ENCODE measurements at places on chromosomes 13 and 19.
A peak's percentile ranks its signal among the peaks of the same experiment; 100 is the strongest.

DNA sequence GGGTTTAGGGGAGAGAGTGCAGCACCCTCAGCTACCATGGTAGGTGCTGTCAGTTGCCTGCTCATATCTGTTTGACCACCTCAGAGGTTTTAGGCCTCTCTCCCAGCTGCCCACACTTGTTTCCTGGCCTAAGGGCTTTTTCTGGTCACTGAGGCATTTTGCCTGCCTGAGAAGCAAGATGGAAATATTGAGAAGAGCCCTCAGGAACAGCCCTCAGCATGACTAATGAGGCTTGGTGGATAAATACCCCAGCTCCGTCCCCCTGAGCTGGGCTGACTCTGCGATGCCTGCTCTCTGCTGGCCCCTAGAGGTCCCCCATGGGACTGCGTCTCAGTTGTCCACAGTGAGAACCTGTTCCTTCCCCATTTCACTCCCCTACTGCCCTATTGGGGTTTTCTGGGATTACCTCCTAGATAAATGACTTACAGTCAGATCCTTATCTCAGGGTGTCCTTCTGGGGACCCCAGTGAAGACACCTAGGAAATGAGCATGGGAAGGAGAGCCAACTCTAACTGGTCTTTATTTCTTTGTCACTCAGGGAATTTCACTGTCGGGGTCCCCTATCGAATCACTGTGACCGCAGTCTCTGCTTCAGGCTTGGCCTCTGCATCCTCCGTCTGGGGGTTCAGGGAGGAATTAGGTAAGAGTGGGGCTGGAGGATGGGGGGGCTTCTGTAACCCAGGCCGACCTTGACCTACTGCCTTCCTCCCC is 13.3 kb downstream of the PALM3 start:
- no peak for DNase-seq

DNA sequence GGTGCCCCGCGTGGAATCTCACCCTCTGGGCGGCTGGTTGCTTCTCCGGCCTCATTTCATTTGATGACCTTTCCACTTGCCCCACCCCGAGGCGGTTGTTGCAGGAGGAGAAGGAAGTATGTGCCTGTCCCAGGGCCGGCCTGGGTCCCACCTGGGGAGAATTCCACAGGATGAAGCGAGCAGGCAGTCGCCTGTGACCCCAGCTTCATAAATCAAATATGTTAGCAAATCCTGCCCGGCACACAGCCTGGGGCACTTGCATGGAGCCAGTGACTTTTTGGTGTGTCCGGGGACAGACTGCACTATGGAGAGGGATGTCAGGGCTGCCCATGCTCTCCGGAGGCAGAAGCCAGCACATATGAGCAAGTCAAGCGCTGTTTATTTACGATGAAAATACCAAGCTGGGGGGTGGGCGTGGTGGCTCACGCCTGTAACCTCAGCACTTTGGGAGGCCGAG is 19.7 kb upstream of the ZBTB7A start:
- no peak for DNase-seq

GRCh38 chr13:90997951-90998350 is 349.5 kb upstream of the MIR17HG start:
- no peak for DNase-seq

- no peak for DNase-seq
Measured at GRCh38 chr13:97753942-97754670, 199.4 kb upstream of the IPO5 start.

DNA sequence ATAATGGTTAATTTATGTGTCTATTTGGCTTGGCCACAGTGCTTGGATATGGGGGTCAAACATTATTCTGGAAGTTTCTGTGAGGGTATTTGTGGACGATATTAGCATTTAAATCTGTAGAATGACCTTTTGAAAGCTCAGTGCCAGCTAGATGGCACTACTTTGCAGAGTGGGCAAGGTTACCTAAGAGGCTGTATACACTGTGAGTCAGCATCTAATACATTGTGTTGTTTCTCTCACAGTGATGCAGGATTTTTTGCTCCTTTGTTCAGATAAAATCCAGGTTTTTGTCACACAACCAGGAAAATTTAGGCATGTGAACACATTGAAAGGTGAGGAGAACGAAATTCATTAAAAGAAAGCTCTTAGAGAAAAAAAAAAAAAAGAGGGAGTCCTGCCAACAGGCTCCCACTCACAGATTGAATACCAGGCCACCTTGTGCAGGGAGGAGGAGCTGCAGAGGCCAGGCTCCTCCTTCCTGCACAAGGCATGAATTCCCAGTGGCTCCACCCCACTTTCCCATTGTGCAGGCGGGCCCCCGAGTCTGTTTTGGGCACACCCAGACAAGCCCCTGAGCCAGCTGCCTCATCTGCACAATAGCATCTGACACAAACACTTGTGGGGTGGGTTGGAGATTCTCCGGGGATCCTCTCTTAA is 551.0 kb upstream of the ATXN8OS start:
- no peak for DNase-seq

GRCh38 chr19:4609878-4610511 is 29.3 kb upstream of the TNFAIP8L1 start:
- DNase-seq: no peak

- peak; percentile 91 for DNase-seq
Measured at GRCh38 chr19:45693106-45693788, 781 bp downstream of the QPCTL start.

GRCh38 chr13:75635101-75635827 is 866 bp upstream of the LMO7 start:
- peak; percentile 51 for DNase-seq

DNA sequence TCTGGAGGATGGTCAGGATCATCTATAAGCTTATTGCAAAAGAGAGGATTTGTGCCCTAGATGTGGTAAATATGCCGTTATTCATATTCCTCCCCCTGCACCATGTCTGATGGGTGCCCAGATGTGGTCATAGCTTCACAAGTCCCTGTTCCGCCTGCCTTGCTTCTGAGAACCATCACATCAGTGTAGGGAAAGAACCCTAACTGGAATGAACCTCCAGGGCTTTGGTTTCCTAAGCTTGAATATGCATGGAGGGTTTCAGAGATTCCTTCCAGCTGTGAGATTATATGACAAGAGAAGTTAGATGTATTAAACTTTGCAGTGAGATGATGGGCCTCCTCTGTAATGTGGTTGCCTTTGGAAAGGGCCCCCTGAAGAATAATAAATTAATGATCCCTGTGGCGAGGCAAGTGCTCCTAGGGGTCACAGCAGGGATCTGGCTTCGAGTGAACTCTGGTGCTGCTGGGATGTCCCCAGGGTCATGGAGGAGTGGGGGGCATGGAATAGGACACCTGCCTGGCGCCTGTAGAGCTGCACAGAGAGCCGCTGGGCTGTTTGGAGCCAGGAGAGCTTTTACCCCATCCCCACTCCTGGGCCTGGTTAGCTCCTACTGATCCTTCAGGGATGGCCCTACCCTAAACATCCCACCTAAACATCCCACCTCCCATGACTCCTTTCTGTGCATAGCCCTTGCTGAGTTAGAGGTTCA is 56.0 kb upstream of the IRS2 start:
- no peak for DNase-seq

GRCh38 chr13:21395953-21396352 is 63.1 kb downstream of the ZDHHC20 start:
- no peak for DNase-seq

- DNase-seq: peak; percentile 42
Measured at GRCh38 chr13:44303681-44304432, 69.8 kb upstream of the SERP2 start.

GRCh38 chr19:4415352-4415751 is 12.9 kb downstream of the CHAF1A start:
- DNase-seq: peak; percentile 41

- peak; percentile 79 for DNase-seq
Measured at GRCh38 chr19:41997121-41997850, 3.3 kb upstream of the ATP1A3 start.

GRCh38 chr13:75620020-75620419 is 16.1 kb upstream of the LMO7 start:
- no peak for DNase-seq

DNA sequence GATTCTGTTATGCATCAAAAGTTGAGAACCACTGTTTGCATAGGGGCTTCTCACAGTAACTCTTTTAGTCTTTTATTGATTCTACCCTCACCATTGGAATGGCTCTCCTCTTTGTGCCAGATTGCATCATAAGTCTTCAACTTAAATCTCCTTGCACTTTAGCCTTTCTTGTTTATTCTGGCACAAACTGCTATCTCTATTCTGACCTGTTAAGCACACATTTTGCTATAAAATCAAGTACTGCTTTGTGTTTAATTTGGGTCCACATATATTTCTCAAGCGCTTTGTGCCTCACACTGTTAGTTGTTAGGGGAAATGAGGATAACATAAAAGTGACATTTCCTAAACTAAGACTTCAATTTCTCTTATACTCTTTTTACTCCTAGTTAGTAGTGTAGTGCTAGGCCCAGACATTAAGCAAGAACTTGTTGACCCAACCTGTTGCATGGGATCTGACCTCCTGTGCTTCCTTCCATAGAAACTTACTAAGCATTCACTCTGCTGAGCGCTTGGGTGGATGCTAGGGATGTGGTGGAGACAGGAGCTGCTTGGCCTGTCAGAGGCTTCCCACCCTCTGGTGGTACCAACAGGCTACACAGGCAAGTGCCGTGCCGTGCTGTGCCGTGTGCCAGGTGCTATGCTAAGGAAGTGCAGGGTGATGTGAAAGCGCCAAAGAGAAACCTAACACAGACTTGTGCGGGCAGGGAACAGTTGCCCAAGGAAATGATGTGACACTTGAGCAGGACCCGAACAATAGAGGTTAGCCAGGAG is 1.2 kb downstream of the UTP14C start:
- DNase-seq: no peak

DNA sequence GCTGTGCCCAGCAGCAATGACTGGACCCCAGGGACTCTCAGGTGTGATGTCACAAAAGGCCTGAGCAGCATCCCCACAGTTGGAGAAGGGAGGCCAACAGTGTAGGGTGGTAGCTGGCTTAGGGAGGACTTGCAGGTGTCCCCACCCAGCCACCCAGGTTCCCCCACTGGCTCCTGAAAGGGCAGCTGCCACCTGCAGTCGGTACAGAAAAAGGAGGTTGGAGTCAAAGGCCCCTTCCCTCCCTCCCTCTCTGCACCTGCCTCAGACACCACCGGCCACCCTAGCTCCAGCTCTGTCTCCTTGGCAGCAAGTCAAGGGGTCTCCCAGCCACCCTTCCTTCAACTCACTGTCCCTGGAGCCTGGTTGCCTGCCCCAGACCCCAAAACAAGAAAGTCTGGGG is at the start of gene PCP2:
TSS of gene PCP2 (minus strand) at position 22 of the 400 bp plus-strand sequence. CDS start 262 bp downstream, outside the sequence.
- no peak for DNase-seq

DNA sequence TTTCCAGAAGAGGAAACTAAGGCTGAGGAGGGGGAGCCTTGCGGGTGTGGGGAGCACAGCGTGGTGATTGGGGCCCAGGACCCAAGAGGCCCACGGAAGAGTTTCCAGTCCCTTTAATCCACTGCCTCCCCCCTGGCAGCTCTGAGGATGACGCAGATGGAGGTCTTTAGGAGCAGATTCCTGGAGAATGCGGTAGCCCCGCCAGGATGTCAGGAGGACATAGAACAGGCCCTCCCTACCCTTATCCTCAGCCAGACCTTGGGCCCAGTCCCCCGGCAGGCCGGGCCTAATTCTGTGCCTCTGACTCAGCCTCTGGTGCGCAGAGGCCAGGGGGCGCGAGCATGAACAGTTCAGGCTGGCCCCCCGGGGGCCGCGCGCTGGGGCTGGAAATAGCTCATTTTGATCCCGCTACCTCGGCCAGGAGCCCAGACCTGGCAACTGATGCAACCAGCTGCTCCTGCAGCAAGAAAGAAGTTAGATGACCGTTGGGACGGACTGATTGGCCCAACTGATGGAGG is 461 bp upstream of the HSPB6 start:
- peak; percentile 86 for DNase-seq

GRCh38 chr13:24784319-24784718 is 20.4 kb downstream of the RNF17 start:
- DNase-seq: no peak

- DNase-seq: no peak
Measured at GRCh38 chr13:38173403-38173802, 176.2 kb upstream of the UFM1 start.

- peak; percentile 27 for DNase-seq
Measured at GRCh38 chr13:31476753-31477152, 262.6 kb upstream of the RXFP2 start.

DNA sequence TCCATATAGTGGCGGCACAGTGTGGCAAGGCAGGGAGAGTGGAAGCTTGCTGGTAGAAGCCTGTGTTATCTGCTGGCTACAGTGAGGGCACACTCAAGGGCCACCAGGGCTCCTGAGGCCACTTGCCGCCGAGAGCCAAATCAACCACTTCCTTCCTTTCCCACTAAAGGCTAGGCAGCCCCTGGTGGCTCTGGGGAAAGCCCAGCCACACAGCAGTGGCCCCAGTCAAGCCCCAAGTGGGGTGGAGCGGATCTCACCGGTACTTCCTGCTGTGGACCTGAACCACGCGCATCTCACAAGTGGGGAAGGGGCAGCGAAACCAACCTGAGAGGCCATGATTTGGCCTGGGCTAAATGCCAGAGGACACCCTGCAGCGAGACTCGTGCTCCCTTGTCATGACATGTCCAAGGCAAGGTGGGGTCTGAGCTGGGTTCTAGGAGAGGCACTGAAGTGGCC is 21.9 kb upstream of the SLC35E1 start:
- DNase-seq: no peak

- DNase-seq: peak; percentile 6
Measured at GRCh38 chr13:103618151-103618550, 551.9 kb upstream of the SLC10A2 start.

All from eye (tissue), 1 donor.